ENCODE measurements at places on chromosomes 5 and 9.
A peak's percentile ranks its signal among the peaks of the same experiment; 100 is the strongest.

- DNase-seq = no peak
These were observed 193.8 kb downstream of the CSNK1G3 start for GRCh38 chr5:123705741-123706140.

- no peak for DNase-seq
These were observed 7.1 kb upstream of the IFNA6 start for GRCh38 chr9:21357479-21358460.

GRCh38 chr5:6736524-6737042, 23.4 kb downstream of the TENT4A start:
- no peak for DNase-seq

- DNase-seq = peak; percentile 66
These were observed 31.6 kb downstream of the TNFSF8 start for GRCh38 chr9:114898741-114899140.

DNA sequence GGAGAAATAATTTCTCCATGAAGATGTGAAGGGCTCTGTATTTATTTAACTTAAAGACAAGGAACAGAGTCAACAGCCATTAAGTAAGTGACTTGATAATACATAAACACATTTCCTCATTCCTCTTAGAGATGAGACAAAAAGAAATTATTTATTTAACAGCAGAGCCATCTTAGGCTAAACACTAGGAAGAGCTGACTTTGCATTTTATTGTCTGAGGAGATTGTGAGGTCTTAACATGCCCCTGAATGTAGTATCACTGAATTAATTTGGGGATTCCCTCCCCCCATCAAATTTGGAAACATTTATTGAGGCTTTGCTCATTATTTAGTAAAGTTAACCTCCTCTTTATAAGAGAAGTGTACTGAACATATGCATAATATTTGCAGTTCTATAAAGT, 35.2 kb downstream of the TAS2R1 start:
- no peak for DNase-seq

GRCh38 chr5:146101646-146102045, 3.7 kb downstream of the PLAC8L1 start:
- no peak for DNase-seq

DNA sequence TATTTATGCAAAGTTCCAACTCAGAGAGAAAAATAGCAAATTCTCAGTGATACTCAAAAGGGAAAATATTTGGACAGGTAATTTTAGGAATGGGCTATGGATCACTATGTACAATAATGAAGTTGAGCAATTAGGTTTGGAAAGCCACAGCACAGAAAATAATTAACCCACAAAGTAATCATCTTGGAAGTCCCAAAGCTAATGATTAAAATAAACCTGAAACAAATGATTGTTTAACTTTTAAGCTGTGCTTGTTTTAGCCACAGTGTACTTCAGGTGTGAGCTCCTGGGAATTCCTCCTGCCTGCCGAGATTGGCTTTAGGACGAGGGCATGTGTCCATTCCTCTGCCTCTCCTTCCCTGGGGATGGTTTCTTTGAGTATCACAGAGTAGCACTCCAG, 403.9 kb downstream of the ZSWIM6 start:
- DNase-seq = no peak

GRCh38 chr9:113886933-113887332, 10.8 kb downstream of the ZNF618 start:
- DNase-seq = no peak

DNA sequence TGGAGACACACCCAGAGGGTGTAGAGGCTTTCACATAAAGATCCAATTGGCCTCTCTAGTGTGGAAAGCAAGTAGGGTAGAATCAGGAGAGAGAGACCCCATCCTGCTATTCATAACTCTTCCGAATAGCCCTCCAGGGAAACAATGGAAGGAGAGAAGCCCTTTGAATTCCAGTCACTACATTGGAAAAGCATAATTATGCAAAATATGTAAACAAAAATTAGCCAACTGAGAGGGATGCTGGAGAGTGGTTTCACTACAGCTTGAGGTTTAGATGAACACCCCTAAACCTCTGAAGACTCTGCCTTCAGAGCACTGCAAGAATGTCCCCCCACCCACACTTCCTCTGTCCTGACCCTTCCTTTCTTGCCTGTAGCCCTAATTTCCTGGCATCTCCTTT, 197.3 kb upstream of the ANKRD55 start:
- no peak for DNase-seq

- DNase-seq = no peak
These were observed 44.2 kb upstream of the LMNB1 start for GRCh38 chr5:126732716-126733115.

- no peak for DNase-seq
These were observed 14.9 kb upstream of the MEGF10 start for GRCh38 chr5:127275641-127276193.

GRCh38 chr9:133147412-133148198, 16.1 kb downstream of the GBGT1 start:
- DNase-seq = peak; percentile 61

DNA sequence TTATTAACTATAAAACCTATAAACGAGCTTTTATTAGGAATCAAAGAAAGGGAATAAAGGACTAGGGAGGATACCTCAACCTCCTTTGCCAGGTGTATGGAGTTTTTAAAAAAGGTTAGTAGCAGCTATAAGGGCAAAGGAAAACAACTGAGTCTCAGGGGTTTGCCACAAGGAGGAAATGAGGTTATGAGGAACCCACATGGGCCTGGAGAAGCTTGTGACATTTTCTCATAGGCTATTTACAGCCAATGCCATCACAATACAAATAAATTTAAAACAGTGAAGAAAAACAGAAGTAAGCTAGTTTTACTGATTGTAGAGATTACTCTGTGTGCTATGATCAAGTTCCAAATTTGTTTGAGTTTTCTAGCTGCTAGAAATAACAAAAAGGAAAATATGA, 92.6 kb downstream of the CDKN2A start:
- DNase-seq = no peak

GRCh38 chr9:131719262-131719908, 20.5 kb downstream of the RAPGEF1 start:
- DNase-seq = no peak

DNA sequence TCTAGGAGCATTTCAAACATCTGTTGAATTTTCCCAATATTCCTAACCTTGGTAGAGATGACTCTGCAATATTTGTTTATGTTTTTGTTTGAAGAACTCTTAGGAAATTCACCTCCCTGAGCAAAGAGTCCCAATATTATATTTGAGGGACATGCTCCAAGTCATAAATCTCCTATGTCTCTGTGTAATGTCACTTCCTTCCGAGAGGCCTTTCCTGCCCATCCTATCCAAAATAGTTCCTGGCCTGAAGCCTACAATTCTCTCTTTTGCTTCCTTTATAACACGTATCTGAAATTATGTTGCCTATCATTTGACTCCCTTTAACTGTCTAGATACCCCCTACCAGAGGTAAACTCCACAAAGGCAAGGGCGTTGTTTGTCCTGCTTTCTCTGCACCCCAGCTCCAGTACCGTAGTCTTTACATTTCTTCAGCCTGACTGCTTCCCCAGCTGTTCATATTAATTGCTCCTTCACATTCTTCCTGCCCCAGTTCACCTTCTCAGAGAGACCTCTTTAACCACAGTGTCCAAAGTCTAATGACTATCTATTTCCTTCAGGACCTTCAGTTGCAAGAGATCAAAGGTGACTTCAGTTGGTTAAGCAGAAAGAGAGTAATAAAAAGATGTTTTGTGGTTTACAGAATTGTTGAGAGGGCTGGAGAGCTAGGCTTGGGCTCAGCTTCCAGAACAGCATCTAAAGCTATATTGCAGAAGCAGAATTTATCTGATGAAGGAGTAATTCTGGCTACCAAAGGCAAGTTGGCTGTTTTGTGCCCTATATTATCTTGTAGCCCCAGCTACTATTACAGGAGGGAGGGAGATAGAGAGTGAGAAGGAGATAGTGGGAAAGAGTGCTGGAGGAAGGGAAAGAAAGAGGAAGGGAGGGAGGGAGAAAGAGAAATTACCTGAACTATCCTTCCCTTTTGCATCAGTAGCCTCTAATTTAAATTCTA, 109.3 kb upstream of the TMEM161B start:
- no peak for DNase-seq

DNA sequence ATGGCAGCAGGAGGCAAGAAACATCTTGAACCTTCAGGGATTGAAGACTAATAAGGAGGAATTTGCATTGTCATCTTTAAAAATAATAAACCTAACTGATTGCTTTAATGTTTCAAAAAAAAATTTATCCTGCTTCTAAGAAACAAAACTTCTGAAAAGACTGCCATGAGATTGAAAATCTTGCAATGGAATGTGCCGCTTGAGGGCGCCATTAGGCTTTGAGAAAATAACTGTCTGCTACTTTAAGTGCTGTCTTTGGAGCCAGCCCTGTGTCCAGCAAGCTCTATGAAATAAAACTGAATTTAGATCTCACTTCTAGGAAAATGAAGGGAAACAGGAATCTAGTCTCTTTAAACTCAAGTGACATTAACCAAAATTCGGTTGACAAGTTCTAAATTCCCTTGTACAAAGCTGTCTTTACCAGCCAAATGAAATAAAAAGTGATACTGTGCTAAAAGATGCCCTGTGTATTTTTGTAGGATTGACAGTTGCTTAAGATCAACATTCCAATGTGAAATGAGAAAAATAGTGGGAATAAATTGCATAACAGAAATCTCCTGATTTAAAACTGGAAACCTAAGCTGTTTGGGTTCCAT, 79.4 kb downstream of the ESM1 start:
- peak; percentile 24 for DNase-seq

- DNase-seq = no peak
These were observed 22.4 kb downstream of the ENC1 start for GRCh38 chr5:74618106-74618505.

DNA sequence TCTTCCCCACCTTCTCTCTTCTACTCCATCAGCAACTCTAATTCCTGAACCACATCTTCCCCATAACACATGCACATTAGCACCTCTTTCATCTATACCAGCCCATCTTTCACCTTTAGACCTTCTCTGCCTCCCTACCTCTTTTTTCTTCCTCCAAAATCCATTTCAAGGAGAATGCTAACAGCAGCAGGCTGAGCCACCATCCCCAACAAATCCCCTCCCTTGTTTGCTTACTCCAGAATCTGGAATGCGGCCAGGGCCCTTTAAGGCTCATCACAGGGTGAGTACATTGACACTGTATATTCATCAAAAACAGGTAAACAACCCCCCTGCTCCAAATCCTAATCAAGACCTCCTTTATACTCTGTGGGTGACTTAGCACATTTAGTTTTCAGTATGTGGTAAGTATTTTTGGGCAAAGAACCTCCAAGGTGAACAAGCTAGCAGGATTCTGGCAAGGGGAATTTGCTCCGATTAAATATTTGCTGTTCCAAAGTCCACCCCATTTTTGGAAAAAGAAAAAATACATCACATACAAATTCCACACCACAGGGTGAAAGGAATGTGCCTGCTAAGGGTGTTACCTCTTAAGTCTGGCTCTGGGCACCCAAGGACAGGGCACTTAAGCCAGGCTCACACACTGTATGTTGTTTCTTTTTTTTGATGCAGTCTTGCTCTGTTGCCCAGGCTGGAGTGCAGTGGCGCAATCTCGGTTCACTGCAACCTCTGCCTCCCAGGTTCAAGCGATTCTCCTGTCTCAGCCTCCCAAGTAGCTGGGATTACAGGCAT, 71.4 kb downstream of the SERINC5 start:
- no peak for DNase-seq

DNA sequence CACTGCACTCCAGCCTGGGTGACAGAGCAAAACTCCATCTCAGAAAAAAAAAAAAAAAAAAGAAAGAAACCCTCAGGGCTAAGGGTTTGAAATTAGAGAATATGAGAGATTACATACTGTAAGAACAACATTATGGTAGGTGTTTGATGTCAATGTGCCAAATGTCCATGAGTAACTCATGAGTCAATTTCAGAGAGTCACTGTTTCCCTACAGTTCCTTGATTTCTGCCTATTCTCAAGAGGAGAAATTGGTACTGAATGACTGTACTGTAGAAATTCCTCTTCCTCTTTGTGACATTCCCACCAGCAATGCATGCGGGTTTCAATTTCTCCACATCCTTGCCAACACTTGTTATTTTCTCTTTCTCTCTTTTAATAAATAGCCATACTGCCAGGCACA, 35.2 kb downstream of the MARVELD2 start:
- DNase-seq = no peak

DNA sequence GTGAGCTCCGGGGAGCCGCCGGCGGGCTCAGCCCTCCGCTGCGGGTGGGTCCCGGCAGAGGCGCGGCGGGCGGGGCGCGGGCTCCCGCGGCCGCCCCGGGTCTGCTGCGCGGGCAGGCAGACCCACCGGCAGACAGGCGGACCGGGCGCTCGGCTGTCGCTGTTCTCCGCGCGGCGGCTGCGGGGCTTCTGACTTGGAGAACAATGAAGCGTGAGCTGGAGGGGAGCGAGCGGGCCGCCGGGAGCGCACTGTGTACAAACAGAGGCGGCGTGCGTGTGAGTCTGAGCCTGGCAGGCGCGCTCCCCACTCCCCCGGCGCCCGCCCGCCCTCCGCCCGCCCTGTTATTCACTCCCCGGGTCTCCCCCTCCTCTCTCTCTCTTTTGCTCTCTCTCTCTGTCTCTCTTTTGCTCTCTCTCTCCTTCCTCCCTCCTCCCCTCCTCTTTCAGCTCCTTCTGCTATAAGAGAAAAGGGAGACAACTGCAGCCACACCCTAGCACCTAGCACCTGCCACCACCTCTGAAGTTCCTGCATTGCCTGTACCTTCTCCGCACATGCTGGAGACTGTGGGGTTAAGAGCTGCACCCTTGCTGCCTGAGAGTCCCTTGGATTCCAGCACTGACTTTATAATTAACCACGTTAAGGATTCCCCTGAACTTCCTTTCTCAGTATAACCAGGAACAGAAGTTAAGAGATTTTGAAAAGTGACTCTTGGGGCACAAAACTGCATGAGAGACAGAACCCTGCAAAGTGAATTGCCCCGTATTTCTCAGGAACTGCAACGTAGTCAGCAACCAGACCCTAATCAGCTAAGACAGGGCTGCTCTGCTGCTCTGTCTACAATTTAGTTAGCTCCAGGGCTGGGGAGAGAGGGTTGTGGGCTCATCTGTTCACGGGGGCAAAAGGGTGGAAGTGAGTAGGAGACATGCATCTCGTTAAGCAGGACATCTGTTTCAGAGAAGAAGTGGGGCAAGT, at the start of gene EDIL3:
EDIL3 (minus strand) TSS at position 277 of the 972 bp plus-strand sequence. CDS start 506 bp downstream, outside the sequence.
- no peak for DNase-seq

- no peak for DNase-seq
These were observed 1.5 kb downstream of the SV2C start for GRCh38 chr5:76084496-76085242.

GRCh38 chr9:129506892-129507291, 114.0 kb downstream of the C9orf50 start:
- no peak for DNase-seq

DNA sequence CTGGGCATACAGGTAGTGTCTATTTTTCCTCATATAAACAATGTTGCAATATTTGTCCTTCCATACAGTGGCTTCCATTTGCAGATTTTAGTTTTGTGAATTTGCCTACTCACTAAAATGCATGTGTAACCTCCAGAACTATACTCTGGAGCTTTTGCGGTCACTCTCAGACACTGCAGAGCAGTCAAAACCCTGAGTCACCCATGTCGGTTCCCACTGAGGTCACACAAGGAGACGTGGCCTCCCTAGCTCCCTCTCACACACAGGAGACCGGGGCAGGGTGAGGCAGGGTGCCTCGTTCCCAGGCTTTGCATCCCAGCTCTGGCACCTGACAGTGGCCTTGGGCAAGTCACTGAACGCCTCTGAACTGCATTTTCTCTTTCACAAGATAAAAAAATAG, 55.5 kb upstream of the ZNF354A start:
- no peak for DNase-seq
